Pancreas (tissue), 10 donors: ENCODE measurements at places on chromosomes 2 and 18. TPM values are rescaled to one million over a fixed set of nuclear protein-coding genes. Genes with fewer than 3 reads are reported as not detected.

Gene PROM2
- 8.3 TPM for polyA plus RNA-seq

Gene NOP58
- 92.7 TPM for polyA plus RNA-seq

Gene LONRF2
- polyA plus RNA-seq = 4.6 TPM

Gene GYPC
- 74.0 TPM for polyA plus RNA-seq

DNA sequence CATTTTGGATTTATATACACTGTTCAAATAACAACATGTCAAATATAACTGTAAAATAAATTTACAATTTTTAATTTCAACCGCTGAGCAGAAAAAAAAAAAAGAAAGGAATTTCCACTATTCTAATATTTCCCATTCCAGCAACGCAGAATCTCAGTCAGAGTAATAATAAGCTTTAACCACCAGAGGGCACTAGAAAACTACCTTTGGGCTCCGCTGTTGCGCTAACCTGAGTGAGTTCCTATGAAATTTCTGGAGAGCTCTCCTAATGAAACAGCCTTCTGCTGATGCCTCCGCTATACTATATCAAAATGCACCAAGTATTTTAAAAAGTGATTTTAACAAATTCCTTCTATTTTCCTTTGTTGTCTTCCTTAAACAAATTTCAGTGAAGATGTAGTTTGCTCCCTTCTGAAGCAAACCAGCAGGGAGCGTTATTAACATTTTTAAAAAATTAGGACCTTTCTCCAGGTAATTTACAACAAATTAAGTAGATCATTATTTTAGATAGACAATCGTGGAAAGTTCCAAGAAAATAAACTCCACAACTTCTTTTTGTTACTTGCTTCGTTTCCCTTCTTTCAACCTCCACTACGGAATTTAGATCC, 23.0 kb downstream of the ERMN start:
- peak; percentile 8 for DNase-seq

GRCh38 chr2:127128445-127128904, 21.5 kb upstream of the BIN1 start:
- DNase-seq = peak; percentile 75

DNA sequence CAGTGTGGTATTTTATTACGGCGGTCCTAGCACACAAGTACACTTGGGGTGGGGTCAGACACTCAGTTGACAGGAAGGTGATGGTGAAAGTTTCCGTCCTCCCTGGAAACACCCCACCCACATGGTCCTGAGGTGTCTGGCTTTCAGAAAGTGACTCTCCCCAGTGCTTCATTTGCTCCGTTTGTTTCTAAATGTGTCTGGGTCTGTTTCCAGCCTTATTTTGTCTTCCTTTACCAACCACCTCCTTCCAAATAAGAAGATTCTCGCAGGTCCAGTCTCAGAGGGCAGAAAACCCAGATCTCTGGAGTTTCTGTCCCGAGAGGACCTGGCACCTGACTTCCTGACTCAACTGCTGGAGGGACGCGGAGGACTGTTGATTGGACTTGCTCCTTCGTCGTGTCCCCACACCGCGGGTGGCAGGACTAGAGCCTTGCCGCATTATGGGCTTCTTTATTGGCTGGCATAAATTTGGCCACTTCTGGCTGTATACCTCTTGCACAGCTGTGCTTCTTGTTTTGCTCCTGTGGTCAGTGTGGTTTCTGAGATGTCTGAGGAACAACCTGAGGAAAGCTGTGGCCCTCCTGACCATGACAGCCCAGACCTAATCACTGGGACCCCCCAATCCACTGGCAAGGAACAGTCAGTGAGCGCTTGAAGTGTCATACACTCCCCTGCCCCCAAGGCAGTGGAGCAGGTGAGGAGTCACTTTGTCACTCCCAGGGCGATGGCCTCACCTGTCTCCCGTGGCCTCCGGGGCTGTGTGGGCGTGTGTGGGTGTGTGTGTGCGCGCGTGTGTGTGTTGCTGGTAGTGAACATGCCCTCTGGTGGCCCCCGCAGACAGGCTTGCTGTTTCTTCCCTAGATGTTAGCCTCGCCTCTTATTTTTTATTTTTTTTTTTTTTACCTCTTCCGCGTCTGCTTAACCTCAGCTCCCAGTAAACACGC, 45.6 kb downstream of the MEX3C start:
- DNase-seq = no peak

GRCh38 chr18:62729487-62730386, 14.4 kb downstream of the PHLPP1 start:
- no peak for DNase-seq

DNA sequence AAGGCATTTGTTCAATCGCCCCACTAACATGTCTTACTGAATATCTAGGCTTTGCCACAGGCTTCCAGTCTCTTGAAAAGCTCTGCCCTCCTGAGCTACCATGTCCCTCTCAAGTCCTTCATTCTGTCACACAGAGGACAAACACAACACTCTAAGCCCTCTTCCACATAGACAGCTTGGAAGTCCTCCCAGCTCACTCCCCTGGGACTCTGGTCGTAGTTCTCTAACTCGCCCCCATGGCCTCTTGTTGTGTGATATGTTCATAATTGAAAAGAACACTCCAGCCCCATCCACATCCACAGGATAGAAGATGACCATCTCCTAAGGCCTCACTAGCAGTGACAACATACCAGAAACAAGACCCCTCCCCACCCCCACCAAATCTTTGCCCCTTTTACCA, 37.9 kb downstream of the BUB1 start:
- no peak for DNase-seq

GRCh38 chr2:28390746-28391563, 1.7 kb upstream of the FOSL2 start:
- peak; percentile 76 for DNase-seq

DNA sequence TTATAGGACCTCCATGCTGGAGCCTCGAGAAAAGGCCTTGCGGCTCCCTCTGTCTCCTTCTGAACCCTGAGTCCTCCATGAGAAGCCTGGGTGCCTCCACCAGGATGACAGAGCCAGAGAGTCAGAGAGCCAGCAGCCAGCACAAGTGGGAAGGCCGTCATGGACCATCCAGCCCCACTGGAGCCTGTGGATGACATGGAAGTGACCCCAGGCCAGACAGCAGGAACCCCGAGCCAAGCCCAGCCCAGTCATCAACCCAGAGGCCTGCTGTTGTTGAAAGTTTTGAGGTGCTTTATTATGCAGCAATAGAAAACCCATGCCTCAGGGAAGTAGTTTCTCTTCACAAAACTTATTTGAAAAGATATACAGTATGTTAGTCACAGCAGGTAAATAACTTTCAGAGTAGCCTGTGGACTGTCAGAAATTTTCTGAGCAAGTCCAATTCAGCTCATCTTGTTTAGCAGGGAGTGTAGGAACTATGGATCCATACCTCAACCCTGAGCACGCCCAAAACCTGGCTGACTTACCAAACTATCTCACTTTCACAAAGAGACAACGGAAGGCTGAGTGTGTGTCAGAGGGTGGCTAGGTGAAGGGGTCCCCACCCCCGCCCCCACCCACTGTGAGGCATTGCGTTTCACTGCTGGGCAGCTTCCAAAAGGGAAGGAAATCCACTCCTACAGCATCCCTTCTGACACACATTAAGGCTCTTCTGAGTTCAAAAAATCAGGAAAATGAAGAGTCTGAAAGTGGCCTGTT, 79.9 kb upstream of the NDUFV2 start:
- no peak for DNase-seq

DNA sequence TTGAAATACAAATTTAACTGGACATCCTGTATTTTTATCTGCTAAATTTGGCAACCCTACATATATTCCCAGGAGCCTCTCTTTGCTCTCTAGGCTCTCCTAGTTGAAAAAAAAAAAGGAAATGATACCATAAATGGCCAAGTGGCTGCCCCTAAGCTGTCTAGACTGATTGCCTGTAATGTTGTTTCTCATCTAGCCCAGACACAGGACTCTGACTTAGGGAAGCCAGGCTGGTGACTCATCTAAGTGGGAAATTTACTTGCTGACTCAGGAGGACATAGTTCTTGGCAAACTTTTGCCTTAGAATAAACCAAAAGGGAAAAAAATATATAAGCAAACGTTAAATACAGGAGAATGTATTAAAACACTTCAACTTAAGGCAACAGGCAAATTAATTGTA, 14.6 kb upstream of the ITGAV start:
- DNase-seq = peak; percentile 60

GRCh38 chr2:2291500-2292260, 39.4 kb downstream of the MYT1L start:
- DNase-seq = no peak
